Stimulated activated CD4-positive, alpha-beta T cell treated with anti-CD3 and anti-CD28 coated beads, Interleukin-4, amount 100 ng/mL, for 4 hours (primary cell): ENCODE measurements at places on chromosomes 1 and 21.

DNA sequence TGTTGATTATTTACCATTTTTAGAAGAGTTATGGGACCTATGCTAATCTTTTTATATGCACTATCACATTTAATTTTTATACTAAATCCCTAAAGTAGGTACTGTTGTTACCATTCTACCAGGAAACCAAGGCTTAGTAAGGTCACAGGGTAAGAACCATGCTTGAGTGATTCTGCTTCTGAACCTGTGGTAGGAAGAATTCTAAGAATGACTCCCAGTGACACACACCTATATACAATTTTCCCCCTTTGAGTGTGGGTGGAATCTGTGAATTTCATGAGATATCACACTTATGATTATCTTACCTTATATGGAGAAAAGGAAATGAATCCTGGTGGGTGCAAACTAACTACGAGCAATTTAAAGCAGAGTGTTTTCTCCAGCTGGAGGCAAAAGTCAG is 391.0 kb downstream of the USH2A start:
- no peak for DNase-seq

- no peak for DNase-seq
Observed at GRCh38 chr21:20999659-21000058, 1.4 kb downstream of the NCAM2 start.

DNA sequence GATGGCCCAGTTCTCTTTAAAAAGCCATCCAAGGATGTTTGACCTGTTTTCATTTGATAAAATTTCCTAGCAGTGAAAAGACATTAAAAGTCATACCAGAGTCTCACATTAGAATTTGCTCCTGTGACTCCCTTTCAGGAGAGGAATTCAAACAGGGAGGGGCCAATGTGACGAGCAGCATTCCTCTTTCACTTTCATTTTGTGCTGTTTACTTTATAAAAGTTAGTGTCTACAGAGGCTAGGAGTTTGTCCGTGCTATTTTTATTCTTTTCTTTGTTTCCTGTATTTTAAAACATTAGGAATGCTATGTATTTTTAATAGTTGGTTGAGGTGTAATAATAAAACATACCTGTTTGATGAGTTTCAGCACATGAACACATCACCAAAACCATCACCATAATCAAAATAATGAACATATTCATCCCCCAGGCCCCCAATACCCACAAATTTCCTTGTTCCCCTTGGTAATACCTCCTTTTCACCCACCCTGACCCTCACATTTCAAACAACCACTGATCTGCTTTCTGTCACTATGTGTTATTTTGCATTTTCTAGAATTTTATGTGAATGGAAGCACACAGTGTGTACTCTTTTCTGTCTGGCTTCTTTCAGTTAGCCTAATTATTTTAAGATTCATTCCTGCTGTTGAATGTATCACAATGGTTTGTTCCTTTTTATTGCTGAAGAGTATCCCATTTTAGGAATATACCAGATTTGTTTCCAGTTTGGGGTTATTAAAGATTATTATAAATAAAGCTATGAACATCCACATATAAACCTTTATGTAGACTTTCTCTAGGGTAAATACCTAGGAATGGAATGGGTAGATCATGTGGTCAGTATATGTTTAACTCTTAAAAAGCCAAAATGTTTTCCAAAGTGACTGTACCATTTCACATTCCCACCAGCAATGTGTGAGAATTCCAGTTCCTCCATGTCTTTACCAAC is 129.5 kb downstream of the TENT5C start:
- no peak for DNase-seq

- DNase-seq: no peak
Observed at GRCh38 chr1:32364836-32365235, 2.5 kb downstream of the TSSK3 start.

GRCh38 chr1:181185461-181185860 is 97.0 kb downstream of the IER5 start:
- no peak for DNase-seq

- no peak for DNase-seq
Observed at GRCh38 chr1:10431070-10431730, 967 bp downstream of the CENPS start.

GRCh38 chr1:156571919-156572662 is at the start of gene IQGAP3:
Gene IQGAP3, minus strand, starts transcription at chr1:156572565. Its CDS starts 36 bp downstream, at chr1:156572529.
- DNase-seq: peak; percentile 59

DNA sequence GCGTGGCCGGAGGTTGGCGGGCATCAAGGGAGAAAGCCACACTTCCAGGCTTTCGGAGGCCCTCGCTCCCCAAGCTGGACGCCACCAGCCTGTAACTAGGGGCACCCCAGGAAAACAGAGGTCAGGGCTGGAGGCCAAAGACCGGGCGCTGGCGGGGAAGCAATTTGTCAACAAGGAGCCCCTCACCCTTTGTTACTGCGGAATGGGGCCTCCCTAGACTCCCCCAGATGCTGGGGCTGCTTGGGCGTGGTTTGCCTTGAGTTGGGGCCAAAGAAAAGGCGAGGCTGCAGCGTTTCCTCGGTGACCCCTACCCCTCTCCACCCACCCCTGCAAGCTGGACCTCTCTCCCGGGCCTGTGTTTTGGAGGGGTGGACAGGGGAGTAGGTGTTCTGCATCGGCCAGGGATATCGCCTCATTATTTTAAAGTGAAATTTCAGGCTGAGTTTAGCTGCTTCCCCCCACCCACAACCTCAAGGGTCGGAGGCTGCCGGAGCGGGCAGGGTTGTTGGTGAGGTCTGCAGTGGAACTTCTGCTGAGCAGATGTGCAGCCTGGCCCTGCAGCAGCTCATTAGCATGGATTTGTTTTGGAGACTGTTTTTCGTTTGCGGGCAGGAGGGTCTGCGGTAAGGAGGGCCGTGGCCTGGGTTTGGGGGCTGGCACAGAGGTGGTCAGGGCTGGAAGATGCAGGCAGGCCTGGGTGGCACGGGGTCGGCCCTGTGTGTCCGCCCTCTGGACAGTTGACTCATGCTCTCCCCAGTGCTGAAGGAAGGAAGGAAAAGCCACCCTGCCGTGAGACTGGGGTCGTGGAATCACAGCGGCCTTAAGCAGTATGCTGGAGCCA is 1.5 kb downstream of the NBL1 start:
- no peak for DNase-seq

DNA sequence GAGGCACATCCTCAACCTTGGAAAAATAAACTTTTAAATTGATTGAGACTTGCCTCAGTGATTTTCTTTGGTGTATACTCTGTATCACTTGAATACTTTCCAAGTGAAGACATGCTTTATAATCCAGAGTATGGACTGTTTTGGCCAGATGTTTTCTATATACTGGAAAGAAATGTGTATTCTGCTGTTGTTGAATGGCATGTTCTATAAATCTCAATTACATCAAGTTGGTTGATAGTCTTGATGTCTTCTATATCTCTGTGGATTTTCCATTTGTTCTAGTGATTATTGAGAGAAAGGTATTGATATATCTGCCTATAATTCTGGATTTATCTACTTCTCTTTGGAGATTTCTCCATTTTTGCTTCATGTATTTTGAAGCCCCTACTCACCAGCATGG is 37.5 kb downstream of the EBNA1BP2 start:
- DNase-seq: no peak

GRCh38 chr1:210252621-210253051 is 20.0 kb downstream of the SERTAD4 start:
- DNase-seq: no peak

- no peak for DNase-seq
Observed at GRCh38 chr1:34360574-34360973, 183.9 kb downstream of the C1orf94 start.

DNA sequence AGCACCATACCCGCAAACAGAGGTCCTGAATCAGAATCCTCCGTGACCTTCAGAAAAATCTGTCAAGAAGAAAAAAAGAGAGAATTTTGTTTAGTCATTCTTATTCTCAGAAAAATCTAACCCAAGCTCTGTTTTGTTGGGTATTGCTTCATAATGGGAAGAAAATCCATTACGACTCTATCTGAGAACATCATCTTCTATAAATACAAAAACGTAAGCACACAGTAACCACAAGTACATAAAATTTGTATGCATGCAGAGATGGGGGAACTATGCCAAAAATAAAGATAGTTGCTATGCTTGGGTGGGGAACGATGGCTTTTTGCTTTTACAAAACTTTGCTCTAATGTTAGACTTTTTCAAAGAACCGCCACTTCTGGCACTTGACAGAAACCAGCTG is 84.2 kb downstream of the ABCA4 start:
- no peak for DNase-seq

DNA sequence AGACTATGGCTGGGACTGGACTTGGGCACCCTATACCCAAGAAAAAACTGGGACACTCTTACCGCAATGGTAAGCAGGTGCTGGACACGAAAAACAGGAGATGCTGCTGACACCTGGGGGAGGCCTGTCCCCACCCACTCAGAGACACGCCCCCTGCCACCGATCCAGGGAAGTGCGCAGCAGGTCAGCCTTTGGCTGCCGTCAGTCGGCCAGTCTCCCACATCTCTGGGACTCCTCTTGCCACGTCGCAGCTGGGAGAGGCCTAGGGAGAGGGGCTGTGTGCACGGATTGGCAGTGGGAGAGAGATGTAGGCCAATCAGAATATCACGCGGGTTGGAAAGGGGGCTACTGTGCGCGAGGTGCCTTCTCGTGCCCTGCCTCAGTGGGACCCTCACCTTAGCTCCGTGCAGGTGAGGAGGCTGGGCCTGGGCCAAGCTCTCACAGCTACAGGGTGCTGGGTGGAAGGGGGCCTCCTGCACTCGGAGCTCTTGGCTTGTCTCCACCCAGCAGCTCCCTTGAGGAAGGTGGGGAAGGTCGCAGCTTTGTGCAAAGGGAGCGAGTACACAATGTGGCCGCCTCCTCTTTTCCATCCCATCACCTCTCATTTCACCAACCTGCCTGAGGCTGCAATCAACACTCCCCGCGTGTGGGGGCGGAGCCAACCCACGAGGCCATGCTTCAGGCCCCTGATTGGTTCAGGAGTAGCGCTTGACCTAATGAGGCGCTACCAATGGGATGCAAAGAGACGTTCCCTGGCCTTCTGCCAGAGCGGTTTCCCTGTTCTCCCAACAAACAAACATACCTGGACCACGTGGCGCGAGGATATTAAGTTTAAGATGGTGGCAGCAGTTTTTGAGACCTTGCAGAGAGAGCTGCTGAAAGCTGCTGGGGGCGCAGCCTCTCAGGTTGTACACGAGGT is 25.7 kb upstream of the LDLRAP1 start:
- no peak for DNase-seq

GRCh38 chr1:115261496-115261895 is 76.6 kb downstream of the NGF start:
- no peak for DNase-seq

GRCh38 chr1:12144236-12144635 is 22.6 kb upstream of the TNFRSF1B start:
- no peak for DNase-seq

DNA sequence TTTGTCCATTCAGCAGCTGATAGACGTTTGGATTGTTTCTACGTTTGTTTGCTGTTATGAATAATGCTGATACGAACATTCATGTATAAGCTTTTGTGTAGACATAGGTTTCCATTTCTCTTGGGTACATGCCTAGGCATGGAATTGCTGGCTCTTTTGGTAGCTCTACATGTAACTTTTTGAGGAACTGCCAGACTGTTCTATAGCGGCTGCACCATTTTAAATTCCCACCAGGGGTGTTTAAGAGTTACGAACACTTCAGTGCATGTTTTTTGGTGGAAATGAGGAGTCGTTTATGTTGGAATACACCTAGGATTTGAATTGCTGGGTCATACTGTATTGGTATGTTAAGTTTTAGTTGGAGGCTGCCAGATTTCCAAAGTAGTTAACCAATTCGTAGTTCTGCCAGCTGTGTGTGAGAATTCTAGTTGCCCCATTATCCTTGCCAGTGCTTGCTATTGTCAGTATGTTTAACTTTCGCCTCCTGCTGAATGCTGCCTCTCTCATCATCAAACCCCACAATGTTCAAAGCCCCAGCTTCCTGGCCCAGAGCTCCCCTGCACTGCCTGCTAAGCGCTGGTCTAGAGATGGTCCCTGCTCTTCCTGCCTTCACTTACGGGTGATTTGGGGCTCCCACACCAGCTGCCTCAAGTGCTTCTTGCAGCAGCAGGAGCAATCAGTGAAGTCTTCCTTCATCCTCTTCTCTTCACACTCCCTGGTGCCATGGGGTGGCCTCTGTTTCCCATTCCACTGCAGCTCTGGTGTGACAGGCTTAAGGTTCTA is 81.0 kb downstream of the MAN1C1 start:
- DNase-seq: no peak

GRCh38 chr1:203095061-203095690 is 9.4 kb upstream of the MYOG start:
- no peak for DNase-seq

- DNase-seq: no peak
Observed at GRCh38 chr1:23403038-23403336, 21.6 kb downstream of the TCEA3 start.

- peak; percentile 64 for DNase-seq
Observed at GRCh38 chr1:30756545-30757351, 826 bp downstream of the LAPTM5 start.

GRCh38 chr21:24123785-24124184 is 1483.5 kb downstream of the MRPL39 start:
- no peak for DNase-seq

- DNase-seq: no peak
Observed at GRCh38 chr1:192547501-192547900, 28.1 kb upstream of the RGS1 start.

DNA sequence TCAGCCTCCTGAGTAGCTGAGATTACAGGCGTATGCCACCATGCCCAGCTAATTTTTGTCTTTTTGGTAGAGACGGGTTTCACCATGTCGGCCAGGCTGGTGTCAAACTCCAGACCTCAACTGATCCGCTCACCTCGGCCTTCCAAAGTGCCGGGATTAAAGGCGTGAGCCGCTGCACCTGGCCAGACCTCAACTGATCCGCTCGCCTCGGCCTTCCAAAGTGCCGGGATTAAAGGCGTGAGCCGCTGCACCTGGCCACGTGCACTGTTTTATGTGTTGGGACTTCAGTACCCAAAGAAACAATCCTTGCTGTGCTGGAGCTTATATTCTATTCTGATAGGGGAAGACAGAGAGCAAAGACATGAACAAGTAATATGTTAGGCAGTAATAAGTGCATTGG is 10.1 kb downstream of the TRAF5 start:
- DNase-seq: no peak

- no peak for DNase-seq
Observed at GRCh38 chr21:43287111-43287760, 118.4 kb downstream of the CRYAA start.

- no peak for DNase-seq
Observed at GRCh38 chr1:150765296-150765976, at the start of gene CTSS. Gene CTSS, minus strand, starts transcription at chr1:150765778. Its CDS starts 1,015 bp downstream, at chr1:150764763.

DNA sequence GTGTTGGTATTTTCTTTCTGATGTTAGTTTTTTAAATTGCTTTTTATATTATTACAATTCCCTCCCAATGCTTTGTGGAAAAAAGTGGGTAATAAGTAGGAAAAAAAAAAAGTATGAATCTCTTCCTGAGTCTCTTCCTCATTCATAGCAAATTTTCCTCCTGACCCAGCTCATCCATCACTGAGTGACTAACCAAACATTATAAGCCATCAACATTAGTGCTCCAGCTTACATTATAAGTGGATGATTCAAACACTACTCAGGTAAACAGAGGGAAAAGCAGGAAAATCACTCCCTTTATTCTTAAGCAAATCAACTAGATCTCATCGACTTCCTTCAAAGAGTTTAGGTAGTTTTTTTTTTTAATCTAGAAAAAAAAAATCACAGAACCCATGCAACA is 15.4 kb upstream of the SAMD13 start:
- no peak for DNase-seq
